ENCODE measurements at places on chromosomes 12 and 14. TPM values are rescaled to one million over a fixed set of nuclear protein-coding genes. Genes with fewer than 3 reads are reported as not detected.

RFX4 gene
- total RNA-seq, result not detected

NINJ2 gene
- total RNA-seq, result 7.4 TPM

EXOC3L4 gene
- not detected for total RNA-seq

ABHD12B gene
- not detected for total RNA-seq

ZNF705A gene
- not detected for total RNA-seq

FOXN4 gene
- total RNA-seq, result not detected

RTL1 gene
- total RNA-seq, result not detected
